ENCODE measurements at places on chromosomes 6 and 20. TPM values are rescaled to one million over a fixed set of nuclear protein-coding genes. Genes with fewer than 3 reads are reported as not detected.

DNA sequence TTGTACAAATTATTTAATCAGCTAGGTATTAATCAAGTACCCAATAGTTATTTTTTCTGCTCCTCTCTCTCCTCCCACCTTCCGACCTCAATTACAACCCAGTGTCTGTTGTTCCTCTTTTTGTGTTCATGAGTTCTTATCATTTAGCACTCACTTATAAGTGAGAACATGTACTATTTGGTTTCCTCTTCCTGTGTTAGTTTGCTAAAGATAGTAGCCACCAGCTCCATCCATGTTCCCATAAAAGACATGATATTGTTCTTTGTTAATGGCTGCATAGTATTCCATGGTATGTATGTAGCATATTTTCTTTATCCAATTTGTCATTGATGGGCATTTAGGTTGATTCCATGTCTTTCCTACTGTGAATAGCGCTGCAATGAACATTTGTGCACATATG is 652.8 kb upstream of the CITED2 start:
- no peaks in the 10 kb centered on the region for H3K4me1 ChIP-seq
- H3K36me3 ChIP-seq, result no peaks in the 10 kb centered on the region
- H3K27me3 ChIP-seq, result no peaks in the 10 kb centered on the region
- H3K27ac ChIP-seq, result no peak overlapping the region
- DNase-seq, result no peak
- no peak overlapping the region for H3K4me3 ChIP-seq

Gene WFDC2
- not detected for total RNA-seq

Gene VSX1
- total RNA-seq, result not detected

GRCh38 chr6:158596861-158597260 is 37.0 kb downstream of the TMEM181 start:
- no peaks in the 10 kb centered on the region for H3K4me1 ChIP-seq
- no peaks in the 10 kb centered on the region for H3K27me3 ChIP-seq
- peaks cover 21% of the 10 kb centered on the region for H3K36me3 ChIP-seq
- no peak overlapping the region for H3K4me3 ChIP-seq
- no peak overlapping the region for H3K27ac ChIP-seq

Gene TSHZ2
- 4.1 TPM for total RNA-seq

DNA sequence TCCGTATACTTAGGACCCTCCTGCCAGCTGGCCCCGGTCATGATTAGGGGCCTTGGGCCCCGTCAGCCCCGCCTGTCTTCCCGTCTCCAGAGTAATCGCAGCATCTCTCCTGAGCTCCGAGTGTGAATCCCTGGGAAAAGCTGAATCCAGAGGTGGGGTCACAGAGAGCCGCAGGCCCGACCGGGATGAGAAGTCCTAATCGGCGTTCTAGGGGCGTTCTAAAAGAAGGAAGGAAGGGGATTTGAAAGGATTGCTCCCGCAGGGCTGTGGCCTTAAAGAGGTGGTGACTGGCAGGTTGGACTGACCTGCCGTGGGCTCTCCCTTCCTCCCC is 371 bp downstream of the HMGN4 start:
- H3K27ac ChIP-seq, result peak overlapping the region; percentile 86
- H3K27me3 ChIP-seq, result no peaks in the 10 kb centered on the region
- H3K4me1 ChIP-seq, result peaks cover 32% of the 10 kb centered on the region
- H3K36me3 ChIP-seq, result peaks cover 14% of the 10 kb centered on the region
- peak overlapping the region; percentile 83 for H3K4me3 ChIP-seq

Gene LY6G5B
- 19.4 TPM for total RNA-seq

DNA sequence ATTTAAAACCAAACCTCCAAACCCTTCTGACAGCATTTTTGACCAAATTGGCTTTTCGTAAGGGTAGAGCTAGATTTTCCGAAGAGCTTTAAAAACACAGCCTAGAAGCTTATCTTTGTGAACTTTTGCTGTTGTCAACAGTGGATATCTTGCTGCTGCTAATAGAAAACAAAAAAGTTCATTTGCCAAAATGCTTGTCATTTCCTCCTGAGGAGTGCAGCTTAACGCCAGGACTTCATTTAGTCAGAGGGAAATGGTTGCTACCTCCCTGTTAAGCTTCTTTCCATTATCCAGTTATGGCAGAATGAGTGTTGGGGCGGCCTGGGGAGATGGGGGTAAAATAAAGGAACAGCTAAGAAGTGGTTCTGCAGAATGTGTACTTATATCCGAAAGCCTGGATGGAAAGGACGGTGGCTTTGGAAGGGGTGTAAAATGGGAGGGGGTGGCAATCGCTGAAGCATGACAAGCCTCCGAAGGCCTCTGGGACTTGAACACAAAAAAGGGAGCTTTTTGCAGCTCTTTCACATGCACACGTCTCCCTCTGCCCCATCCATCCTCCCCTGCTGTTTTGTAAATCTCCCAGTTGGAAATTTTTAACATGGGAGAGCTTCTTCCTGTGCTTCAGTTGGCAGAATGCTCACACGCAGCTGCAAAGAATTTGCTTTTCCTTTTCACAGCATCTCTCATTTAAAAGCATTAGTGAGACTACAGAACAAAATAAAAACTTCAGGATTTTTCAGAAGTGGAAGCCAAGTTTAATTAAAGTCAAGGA is 22.5 kb downstream of the JARID2 start:
- H3K27me3 ChIP-seq, result no peaks in the 10 kb centered on the region
- H3K4me3 ChIP-seq, result peak overlapping the region; percentile 10
- peak overlapping the region; percentile 71 for H3K27ac ChIP-seq
- H3K4me1 ChIP-seq, result peaks cover 61% of the 10 kb centered on the region
- no peaks in the 10 kb centered on the region for H3K36me3 ChIP-seq

DNA sequence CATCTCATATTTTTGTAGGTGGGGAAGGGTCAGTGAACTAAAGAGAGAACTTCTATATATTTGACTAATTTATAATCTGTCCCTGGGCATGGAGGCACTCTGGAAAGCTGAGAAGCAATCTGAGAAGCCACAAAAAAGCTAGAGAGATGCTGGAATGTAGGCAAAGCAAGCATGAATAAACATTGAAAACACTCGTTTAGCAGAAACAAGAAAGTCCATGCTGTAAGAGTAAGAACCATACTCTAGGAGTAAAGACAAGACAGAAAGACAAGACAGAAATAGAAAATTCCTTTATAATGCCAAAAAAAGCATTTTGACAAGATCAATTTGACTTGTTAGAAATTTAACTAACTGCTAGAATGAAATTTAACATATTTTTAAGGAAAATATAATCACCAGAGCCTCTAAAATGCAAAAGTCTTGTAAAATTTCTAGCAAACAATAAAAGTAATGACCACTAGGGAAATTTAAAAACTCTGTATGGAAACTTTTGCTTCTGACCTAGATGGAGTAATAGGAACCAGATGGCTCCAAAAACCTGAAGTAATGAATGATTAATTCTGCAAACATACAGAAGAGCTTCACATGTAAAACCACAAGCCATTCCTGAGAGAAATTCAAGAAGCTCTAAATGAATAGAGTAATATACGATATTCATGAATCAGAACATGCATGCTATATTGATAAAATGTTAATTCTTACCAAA is 625.7 kb upstream of the PTCHD4 start:
- H3K36me3 ChIP-seq, result no peaks in the 10 kb centered on the region
- H3K4me3 ChIP-seq, result no peak overlapping the region
- peak; percentile 3 for DNase-seq
- no peaks in the 10 kb centered on the region for H3K4me1 ChIP-seq
- no peaks in the 10 kb centered on the region for H3K27me3 ChIP-seq
- no peak overlapping the region for H3K27ac ChIP-seq

DNA sequence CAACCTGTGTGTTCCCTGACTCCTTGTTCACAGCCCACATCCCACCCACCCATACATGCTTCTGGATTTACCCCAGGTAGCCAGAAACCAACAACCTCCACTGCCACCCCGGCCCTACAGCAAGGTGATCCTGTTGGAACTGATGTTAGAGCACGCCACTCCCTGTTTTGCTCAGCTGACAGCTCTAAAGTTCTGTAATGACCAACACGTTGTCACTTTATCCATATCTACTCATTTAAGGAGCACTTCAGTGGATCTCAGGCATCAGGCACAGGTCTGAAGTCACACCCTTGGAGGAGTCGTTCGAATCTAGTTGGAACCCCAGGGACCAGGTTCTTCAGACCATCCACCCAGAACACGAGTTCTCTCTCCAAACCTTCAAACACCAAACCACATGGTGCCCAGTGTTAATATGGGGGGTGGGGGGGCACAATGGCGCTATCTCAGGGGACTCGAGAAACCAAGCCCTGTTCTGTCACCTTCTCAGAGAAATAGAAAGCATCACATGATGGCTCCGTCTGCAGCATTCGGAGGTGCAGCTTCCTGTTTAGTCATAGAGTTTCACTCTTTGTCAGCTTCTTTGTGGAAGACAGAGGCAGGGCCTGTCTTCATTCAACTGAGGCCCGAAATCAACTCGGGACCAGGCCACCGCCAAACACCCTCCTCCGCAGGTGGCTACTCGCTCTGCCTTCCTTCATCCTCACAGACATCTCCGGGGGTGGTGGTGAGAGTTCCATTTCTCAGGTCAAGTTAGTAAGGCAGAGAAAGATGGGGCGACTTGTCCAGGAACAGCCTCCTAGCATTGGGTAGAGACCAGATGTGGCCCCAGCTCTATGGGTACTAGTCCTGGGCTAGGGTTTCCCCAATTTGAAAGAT is 142.2 kb downstream of the NFATC2 start:
- peaks cover 4% of the 10 kb centered on the region for H3K4me1 ChIP-seq
- no peak overlapping the region for H3K27ac ChIP-seq
- H3K27me3 ChIP-seq, result no peaks in the 10 kb centered on the region
- no peak for DNase-seq

Gene CNR1
- total RNA-seq, result not detected

Gene RAMACL
- total RNA-seq, result 0.77 TPM

Gene TNFAIP3
- total RNA-seq, result 6.2 TPM

GRCh38 chr6:119278625-119279024 is 70.9 kb downstream of the MAN1A1 start:
- no peak overlapping the region for H3K27ac ChIP-seq
- H3K4me1 ChIP-seq, result no peaks in the 10 kb centered on the region
- no peak overlapping the region for H3K4me3 ChIP-seq
- no peak for DNase-seq

DNA sequence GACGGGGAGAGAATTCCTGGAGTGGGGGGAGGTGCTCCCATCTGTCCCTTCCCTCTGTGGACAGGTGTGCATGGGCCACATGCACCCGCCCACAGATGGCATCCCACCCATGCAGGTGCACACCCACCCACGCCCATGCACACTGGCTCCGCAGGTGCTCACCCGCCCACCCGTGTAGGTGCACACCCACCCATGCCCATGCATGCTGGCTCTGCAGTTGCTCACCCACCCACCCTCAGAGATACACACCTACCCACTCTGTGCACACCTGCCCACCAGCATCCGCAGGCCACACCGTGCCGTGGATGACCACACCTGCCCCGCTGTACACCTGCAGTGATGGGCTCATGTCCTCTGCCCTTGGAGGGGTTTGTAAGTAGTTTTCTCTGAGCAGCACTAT is 132.0 kb downstream of the PHACTR3 start:
- H3K27ac ChIP-seq, result no peak overlapping the region
- H3K4me1 ChIP-seq, result no peaks in the 10 kb centered on the region
- peaks cover 12% of the 10 kb centered on the region for H3K27me3 ChIP-seq
- no peaks in the 10 kb centered on the region for H3K36me3 ChIP-seq

Gene OPN5
- total RNA-seq, result not detected

Gene MCCD1
- total RNA-seq, result not detected

GRCh38 chr6:119887666-119888065 is 538.1 kb upstream of the MAN1A1 start:
- H3K27ac ChIP-seq, result no peak overlapping the region
- no peaks in the 10 kb centered on the region for H3K36me3 ChIP-seq
- no peaks in the 10 kb centered on the region for H3K27me3 ChIP-seq
- no peaks in the 10 kb centered on the region for H3K4me1 ChIP-seq

DNA sequence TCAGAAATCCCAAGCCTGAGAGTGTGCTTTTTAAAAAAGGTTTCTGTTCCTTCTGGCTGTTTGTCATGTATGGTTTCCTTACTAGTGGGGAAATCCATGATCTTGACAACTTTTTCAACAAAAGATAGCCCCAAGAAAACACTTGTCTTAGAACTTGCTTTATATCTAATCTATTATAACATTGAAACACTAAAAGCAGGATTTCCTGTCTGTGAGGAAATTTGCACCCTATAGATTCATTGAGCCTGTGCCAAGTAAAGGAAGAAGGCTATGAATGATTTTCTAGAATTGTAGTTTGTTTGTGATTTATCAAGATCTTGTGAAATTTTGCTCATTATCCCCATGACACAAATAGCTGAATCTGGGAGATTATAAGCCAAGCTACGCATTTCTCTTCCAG is 238.6 kb upstream of the RIN2 start:
- no peaks in the 10 kb centered on the region for H3K27me3 ChIP-seq
- peak; percentile 92 for DNase-seq
- H3K4me1 ChIP-seq, result peaks cover 50% of the 10 kb centered on the region
- H3K36me3 ChIP-seq, result peaks cover 8% of the 10 kb centered on the region
